Metanephros (tissue), 2 donors: ENCODE measurements at places on chromosomes 1 and 21. TPM values are rescaled to one million over a fixed set of nuclear protein-coding genes. Genes with fewer than 3 reads are reported as not detected.

Gene APOBEC4
- total RNA-seq = not detected

Gene SPRR2F
- not detected for total RNA-seq

Gene TIE1
- 87.1 TPM for total RNA-seq

Gene LRRC39
- total RNA-seq = 30.3 TPM

Gene UTS2
- not detected for total RNA-seq

Gene FCGR3A
- total RNA-seq = 10.7 TPM

Gene KANK4
- 38.6 TPM for total RNA-seq

Gene PDE9A
- total RNA-seq = 30.1 TPM

Gene NBPF6
- not detected for total RNA-seq

Gene TMPRSS3
- 1.5 TPM for total RNA-seq

Gene CELA2B
- total RNA-seq = not detected

Gene DNTTIP2
- total RNA-seq = 16.2 TPM

Gene ATP8B2
- total RNA-seq = 57.7 TPM

Gene KIF17
- total RNA-seq = 5.2 TPM

Gene TRIM33
- total RNA-seq = 73.0 TPM

Gene ZBTB21
- total RNA-seq = 11.9 TPM

Gene ALPL
- 17.4 TPM for total RNA-seq

Gene PEAR1
- total RNA-seq = 33.2 TPM

Gene ACTL8
- total RNA-seq = not detected
